ENCODE measurements at places on chromosomes 2 and 18.
A peak's percentile ranks its signal among the peaks of the same experiment; 100 is the strongest.

DNA sequence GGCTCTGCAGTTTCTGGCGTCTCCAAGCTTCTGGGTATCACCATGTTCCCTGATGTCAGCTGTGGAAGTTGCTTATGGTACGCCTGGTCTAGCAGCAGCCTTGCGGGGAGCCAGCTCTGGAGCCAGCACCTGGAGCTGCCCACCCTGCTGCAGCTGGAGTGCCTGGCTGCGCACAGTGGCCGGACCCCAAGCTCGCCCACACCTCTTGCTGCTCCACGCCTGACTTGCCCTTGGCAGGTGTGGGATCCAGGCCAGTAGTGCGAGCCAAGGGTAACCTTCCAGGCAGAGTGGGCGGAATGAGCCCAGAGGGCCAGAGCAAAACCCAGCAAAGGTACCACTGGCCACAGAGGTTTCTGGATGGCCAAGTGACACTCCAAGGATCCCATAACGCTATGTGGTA, 13.2 kb upstream of the EML6 start:
- no peak for DNase-seq

DNA sequence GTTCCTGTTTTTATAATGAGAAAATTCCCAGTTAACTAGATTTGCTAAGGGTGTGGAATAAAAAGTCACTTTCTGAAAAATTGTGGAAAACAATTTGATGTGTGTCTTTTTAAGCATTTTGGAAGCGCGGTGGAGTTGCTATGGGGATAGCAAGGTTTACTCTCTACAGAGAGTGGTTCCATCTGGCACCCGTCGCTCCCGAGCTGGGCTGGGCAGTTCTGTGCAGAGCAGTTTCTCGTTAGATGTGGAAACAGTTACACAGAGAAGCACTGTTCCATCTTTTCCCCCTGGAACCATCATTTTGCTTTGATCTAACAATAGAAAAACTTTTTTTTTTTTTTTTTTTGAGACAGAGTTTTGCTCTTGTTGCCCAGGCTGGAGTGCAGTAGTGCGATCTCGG, 17.4 kb downstream of the LDLRAD4 start:
- peak; percentile 85 for DNase-seq

- DNase-seq: no peak
These were observed 131.5 kb upstream of the LRATD1 start for GRCh38 chr2:14501061-14501460.

DNA sequence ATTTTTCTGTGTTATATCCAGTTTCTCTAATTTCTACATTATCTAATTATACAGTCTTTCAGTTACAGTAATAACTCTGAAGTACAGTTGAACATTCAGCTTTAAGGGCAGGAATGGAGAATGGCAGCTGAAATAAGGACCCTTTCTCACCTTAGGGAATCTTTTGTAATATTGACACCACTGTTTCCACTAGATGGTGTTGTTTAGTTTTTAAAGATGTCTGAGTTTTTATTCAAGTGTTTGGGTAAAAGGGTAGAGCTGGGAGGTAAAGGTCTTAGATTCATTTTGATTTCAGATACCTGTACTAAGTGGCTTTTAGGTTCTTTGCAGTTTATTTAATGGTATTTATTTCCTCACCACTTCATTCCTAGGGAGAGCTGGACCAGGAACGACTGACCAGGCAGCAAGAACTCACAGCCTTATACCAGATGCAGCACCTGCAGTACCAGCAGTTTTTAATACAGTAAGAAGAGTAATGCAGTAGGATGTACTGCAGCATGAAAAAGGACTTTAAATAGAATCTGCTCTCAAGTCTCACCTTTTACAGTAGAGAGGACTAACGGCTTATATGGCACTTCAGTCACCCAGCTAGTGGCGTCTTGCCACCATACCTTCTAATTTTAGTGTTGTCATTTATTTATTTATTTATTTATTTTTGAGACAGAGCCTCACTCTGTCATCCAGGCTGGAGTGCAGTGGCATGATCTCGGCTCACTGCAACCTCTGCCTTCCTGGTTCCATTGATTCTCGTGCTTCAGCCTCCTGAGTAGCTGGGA, 33.2 kb upstream of the KCNJ13 start:
- no peak for DNase-seq

DNA sequence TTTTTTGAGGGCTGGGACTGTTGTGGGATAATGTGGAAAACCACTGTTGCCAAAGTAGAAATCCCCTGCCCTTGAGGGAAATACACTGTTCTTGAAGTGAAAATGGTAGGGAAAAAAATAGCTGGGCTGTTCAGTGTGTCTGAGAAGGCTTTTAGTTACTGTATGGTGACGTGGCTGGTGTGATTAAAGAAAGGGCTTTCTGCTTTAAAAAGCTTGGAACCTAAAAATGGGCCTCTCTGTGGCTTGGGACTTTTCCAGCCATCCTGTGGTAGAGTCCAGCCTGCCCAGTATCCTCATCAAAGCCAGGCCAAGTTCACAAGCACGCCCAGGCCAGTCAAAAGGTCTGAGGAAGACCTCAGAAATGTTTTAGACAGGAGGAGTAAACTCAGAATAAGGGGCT, 6.8 kb downstream of the MGAT5 start:
- DNase-seq: no peak

DNA sequence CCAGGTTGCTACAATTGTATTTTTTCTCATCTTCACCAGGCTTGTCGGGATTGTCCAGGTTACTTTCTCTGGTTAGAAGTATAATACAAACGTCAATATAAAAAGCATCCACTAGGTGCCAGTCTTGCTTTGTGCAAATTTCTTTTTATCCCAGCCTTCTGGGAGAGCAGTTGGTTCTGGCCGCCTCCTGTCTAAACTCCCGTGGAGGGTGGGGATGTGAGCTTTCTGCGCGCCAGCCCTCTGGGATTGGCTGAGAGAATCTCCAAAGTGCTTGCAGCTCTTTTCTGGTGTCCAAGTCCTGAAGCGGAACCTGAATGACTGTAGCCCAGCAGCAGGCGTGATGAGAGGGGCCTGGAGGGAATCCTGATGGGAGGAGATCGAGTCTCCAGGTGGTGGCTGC, 22.4 kb upstream of the TOGARAM2 start:
- DNase-seq: peak; percentile 84

DNA sequence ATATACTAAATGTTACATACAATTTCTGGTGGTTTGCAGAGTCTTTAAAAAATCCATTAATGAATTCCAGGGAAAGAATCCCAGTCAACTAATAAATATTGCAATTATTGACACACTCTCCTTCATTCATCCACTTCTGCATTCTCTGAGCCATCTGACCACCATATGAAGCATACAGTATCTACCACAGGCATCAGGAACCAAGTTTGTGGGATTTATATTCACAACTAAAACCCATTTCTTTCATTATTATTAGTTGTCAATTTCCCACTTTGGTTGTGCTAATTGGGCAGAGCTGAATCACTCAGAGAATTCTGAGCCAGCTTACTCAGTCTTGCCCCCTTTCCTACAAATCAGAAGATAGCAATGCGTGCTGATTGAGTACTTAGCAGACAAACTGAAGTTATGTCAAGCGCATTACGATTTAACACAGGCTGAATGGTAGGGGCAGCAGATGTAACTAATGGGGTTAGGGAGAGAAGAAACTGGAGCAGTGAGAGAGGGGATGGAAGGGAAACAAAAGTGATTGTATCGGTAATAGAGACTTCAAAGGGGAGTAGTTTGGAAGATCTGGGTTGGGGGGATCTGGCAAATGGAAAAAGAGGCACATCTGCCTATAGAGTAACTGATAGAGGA, 52.3 kb downstream of the ZEB2 start:
- DNase-seq: no peak
